ENCODE measurements at places on chromosomes 5 and 9.
A peak's percentile ranks its signal among the peaks of the same experiment; 100 is the strongest.

GRCh38 chr9:134433101-134433500, 106.8 kb downstream of the RXRA start:
- DNase-seq: no peak

GRCh38 chr9:130235558-130236435, 29.8 kb upstream of the HMCN2 start:
- DNase-seq: peak; percentile 65

DNA sequence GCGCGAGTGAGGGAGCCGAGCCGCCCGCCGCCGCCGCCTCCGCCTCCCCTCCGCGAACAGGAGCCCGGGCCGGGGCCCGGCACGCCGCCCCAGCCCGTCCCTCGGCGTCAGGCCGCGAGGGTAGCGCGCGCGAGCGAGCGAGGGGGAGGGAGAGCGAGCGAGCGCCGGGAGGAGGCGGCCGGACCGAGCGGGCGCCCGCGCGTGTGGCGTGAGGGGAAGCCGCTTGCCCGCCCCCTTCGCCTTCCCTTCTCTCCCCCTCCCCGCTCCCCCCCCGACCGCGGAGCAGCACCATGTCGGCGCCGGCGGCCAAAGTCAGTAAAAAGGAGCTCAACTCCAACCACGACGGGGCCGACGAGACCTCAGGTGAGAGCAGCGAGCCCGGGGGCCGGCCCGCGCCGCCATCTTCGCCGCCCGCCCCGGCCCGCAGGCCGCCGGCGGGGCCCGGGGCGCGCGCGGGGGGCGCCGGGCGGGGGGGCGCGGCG, 312 bp downstream of the SET start:
- DNase-seq: no peak

- DNase-seq: no peak
These were observed 25.6 kb downstream of the RASGRF2 start for GRCh38 chr5:80985600-80986228.

DNA sequence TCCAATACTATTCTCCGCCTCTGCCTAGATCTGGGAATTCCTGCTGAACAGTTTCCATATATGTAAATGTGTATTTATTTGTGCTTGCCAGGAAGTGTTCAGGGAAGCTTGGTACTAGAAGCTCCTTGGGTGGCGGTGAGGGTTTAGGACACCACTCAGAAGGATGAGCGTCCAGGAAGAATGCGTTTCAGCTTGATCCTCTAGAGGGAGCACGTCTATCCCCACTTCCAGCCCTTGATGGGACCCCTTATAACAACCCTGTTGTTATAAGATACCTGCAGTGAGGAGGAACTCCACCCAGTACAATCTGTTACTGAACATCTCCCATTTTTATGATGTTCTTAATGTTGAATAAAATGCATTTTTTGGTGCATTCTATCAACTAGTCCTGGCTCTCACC, 88.9 kb downstream of the CYFIP2 start:
- DNase-seq: no peak

DNA sequence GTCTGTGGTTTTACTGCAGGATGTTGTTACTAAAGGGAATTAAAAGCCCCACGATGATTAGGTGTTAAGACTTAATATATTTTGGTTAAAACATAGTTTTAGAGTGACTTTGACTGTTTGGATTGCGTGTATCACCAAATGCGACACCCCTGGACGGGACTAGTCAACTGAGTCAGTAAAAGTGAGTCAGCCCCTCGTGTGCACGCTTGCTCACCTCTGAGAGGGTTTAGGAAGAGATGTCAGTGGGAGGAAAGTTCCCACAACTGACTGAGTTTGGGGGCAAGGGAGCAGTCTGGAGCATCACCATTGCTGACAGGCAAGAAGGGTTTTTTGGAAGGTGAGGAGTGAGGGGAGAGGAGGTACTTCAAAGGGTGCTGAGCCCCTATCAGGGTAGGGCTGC, 14.4 kb upstream of the DMRT3 start:
- no peak for DNase-seq

DNA sequence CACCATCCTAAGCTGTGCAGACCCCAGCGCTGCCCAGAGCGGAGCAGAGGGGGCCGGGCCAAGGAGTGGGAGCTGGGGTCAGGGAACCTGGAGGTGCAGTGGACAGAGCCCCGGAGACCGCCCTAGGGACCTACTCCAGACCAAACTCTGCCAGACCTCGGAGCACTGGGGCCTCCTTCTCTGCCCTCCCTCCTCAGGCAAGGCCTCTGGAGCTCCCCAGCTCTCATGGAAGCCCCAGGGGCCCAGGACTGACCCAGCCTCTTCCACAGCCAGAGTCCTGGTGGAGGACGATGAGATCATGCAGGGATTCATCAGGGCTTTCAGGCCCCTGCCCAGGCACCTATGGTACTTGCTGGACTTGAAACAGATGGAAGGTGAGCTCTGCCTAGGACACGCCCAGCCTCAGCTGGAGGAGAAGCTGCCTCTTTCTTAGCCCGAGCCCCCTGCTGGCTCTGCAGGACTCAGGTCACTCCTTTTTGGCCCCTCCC, 3.6 kb downstream of the PAEP start:
- no peak for DNase-seq

DNA sequence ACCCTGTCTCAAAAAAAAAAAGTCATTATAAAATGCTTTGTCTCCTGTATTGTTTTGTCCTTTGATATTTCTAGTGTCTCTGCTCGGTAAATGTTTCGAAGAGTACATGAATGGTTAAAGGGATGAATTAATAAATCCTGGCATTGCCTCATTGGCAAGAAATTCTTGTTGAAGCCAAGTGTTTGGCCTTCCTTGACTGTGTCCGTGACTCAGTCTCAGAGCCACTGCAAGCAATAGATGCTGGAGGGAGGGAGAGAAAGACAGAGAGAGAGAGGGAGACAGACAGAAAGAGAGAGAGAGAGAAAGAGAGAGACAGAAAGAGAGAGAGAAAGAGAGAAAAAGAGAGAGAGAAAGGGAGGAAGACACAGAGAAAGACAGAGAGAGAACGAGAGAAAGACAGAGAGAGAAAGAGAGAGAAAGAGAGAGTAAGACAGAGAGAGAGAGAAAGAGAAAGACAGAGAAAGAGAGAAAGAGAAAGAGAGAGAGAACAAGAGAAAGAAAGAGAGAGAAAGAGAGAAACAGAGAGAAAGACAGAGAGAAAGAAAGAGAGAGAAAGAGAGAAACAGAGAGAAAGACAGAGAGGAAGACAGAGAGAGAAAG, 72.5 kb upstream of the RXRA start:
- no peak for DNase-seq

Data from NCI-H345 (cell line).